ENCODE measurements at places on chromosomes 4 and X. TPM values are rescaled to one million over a fixed set of nuclear protein-coding genes. Genes with fewer than 3 reads are reported as not detected.

DNA sequence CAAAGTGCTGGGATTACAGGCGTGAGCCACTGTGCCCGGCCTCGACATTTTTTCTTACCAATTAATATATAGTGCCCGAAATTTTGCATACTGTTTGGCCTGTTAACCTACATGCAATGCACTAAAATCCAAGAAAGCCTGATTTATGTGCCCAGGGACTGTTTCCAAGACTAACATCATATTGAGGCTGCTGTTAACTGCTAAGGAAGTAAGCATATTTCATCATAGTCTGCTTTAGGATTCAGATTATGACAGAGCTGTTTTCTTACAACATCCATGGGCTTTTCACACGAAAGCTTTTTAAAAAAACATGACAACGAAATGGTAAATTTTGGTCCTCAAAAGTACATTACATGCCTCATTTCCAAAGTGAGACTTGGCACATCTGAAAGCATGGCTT lies 84.4 kb downstream of the STOX2 start:
- peak; percentile 20 for DNase-seq

- DNase-seq: no peak
These were observed 298.5 kb upstream of the NR3C2 start for GRCh38 chr4:148740701-148741100.

DNA sequence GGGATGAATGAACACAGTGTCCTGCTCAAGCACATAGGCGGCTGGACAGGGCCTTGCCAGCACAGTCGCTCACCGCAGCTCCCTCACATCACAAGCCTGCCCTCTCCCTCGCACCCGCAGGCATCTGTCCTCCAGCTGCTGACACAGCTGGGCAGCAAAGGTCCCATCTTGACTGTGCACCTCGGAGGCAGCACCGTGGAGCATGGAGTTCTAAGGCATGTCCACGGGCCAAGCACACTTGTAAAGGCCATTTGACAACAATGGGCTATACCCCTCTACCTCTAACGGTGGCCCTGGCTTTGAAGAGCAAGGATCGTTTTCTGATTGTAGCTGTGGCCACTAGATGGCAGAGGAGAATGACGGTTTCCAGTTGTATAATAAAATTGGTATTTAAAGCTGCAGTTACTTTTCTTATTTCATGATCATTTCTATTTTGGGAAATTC lies 53.8 kb downstream of the APLN start:
- peak; percentile 48 for DNase-seq

Gene MSANTD1
- polyA plus RNA-seq: 0.94 TPM

Gene ERAS
- polyA plus RNA-seq: not detected
